Esophagus (tissue), 2 donors: ENCODE measurements at places on chromosomes 1 and 21. TPM values are rescaled to one million over a fixed set of nuclear protein-coding genes. Genes with fewer than 3 reads are reported as not detected.

The SPRR1B gene
- polyA plus RNA-seq, result 2,433 TPM

The AUNIP gene
- polyA plus RNA-seq, result 2.0 TPM

The B3GALT2 gene
- 0.28 TPM for polyA plus RNA-seq

The GIPC2 gene
- 1.5 TPM for polyA plus RNA-seq

The S100A7 gene
- polyA plus RNA-seq, result 689 TPM

The NGF gene
- 0.35 TPM for polyA plus RNA-seq

The C4BPA gene
- polyA plus RNA-seq, result 0.01 TPM
